Activated CD8-positive, alpha-beta T cell treated with anti-CD3 and anti-CD28 coated beads, Interleukin-2, amount 10 ng/mL, durations not matched to agents 7 days and 5 days (primary cell): ENCODE measurements at places on chromosomes 5 and 9. TPM values are rescaled to one million over a fixed set of nuclear protein-coding genes. Genes with fewer than 3 reads are reported as not detected.

Gene C9
- not detected for total RNA-seq

Gene HAUS6
- 30.8 TPM for total RNA-seq

Gene LVRN
- not detected for total RNA-seq

Gene UTP15
- total RNA-seq: 22.9 TPM

Gene ENTPD2
- 0.34 TPM for total RNA-seq

Gene CDH9
- not detected for total RNA-seq
